SIG-M5 (cell line): ENCODE measurements at places on chromosomes 6 and 20.

- no peak for DNase-seq
Observed at GRCh38 chr20:59912609-59913008, 20.8 kb downstream of the SYCP2 start.

- DNase-seq: no peak
Observed at GRCh38 chr6:36570264-36570663, 23.0 kb upstream of the STK38 start.

GRCh38 chr20:16423311-16424212 is 149.7 kb downstream of the KIF16B start:
- DNase-seq: no peak

GRCh38 chr6:128000363-128000762 is 99.5 kb upstream of the THEMIS start:
- no peak for DNase-seq
